ENCODE measurements at places on chromosomes 3 and 15.

DNA sequence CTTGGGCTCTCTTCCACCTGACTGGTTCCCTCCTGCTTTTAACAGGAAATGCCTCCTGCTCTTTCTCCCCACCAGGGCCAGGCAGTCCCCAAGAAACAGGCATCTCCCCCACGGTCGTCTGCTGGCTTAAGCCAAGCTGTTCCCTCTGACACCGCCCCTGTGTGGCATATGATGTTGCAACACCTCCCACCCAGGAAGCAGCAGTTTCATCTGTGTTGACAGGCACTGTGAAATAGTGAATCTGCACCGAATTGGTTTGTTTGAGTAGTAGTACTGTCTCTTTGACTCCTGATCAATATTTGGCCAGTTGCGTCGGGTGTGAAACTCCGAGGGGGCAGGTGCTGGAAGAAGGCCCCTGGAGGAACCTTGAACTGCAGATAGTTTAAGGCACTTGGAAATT lies 188.8 kb downstream of the FEZF2 start:
- no peak for DNase-seq

DNA sequence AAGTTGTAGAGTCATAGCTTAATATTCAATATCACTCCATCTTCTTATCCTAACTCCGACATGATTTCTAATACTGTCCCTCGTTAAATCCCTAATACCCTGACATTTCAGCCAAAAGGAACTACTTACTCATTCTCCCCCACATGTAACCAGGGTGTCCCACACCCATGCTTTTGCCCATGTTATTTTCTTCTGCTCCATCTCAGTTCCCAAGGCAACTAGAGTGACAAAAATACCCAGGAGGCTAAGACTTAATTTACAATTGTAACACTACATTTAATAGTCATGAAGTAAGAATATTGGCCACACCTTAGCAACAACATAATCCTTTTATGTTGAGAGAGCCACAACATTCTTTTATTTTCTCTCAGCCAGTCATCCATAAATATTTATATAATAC lies 248.5 kb upstream of the TGFBR2 start:
- DNase-seq: no peak

DNA sequence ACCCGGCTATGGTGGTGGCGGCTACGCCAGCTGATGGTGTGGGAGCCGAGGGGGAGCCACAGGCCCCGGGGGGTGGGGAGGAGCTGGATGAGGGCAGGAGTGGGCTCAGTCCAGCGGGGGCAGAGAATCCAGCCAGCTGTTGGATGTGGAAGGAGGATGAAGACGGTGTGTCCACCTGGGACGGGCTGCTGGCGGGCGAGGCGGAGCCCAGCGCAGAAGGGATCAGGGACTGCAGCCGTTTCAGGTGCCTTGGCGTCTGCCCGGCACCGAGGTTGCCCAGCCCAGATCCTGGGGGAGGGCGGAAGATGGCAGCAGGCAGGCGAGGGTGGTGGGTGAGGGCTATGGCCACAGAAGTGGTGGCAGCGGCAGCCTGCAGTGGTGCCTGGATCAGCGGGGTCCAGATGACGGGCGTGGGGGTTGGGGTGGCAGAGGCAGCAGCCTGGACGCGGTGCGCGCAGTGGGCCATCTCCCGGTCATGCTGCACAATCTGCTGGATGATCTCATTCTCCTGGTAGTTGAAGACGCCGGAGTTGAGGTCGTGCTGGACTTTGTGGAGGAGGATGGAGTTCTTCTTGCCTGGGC lies 45.3 kb downstream of the HCN4 start:
- DNase-seq: no peak

GRCh38 chr3:50961386-50961785 lies 286.7 kb downstream of the DOCK3 start:
- no peak for DNase-seq

- no peak for DNase-seq
These were observed 128.6 kb downstream of the MYLK start for GRCh38 chr3:123755501-123755900.

DNA sequence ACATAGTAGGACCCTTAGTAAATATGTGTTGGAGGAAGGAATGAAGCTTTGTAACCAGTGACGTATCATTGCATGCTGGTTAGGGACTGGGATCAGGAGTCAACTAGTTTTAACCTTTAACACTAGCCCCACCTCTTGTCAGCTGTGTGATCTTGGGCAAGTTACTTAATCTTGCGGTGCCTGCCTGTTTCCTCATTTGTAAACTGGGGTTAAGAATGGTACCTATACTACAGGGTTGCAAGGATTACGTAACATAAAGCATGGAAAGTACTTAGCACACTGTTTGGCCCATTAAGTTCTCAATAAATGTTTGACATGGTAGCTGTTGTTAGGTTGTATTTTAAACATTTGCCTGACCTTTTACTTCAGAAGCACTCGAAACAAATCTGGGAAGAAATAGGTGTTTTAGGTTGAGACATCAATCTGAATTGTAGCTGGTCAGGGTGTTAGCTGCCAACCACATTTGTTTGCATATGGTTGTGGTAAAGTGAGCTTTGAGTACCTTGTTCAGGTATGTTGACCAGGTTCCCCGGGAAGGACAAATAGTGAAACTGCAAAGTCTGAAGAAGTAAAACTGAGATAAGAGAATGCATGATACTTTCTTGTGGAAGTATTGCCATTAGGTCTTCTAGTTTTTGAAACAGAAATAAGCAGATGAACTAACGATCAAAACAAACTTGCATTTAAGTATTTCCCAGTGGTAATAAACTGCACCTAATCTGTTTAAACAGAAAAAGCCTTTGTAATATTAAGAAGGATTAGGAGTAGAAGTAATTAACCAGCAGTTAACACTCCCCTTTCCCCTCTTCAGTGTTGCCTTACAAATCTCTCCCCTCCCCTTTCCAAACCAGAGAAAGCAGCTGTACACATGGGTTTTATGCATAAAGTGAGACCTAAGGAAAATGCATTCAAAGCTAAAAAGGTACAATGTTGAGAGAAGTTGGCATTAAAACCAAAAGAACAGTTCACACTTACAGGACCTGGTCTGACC lies 25.8 kb upstream of the SCAANT1 start:
- no peak for DNase-seq

- DNase-seq: peak; percentile 8
These were observed 54.8 kb downstream of the MAGEF1 start for GRCh38 chr3:184656829-184657681.

GRCh38 chr3:185757176-185757575 lies 67.7 kb downstream of the IGF2BP2 start:
- no peak for DNase-seq

- DNase-seq: no peak
These were observed 45.8 kb upstream of the CCDC174 start for GRCh38 chr3:14605744-14606143.

DNA sequence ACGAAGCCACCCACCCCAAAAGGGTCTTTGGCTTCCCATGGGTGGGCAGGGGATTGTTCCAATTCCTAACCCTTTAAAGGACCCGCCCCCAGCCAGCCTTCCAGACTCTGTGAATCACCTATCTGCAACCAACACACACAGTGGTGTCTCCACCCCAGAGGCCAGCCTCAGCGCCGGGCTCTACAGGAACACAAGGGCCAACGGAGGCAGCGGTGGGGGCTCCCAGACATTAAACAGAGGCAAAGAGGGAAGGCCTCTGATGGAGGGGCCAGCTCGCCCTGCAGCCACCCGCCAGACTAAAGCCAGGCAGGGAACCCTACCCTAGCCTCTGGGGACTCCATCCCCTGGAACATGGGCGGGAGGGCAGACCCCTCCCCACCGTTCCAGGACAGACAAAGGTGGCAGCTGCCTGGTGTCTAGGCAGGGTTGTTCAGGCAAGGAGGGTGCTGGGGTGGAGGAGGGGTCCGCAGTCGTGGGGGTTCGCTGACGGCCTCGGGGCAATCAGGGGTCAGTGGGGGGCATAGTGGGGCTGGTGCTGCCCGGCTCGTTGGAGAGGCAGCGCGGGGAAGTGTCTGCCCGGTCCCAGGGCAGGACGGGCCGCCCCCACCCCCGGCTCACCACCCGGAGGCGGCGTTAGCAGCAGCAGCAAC lies 448 bp downstream of the SHISA5 start:
- no peak for DNase-seq

DNA sequence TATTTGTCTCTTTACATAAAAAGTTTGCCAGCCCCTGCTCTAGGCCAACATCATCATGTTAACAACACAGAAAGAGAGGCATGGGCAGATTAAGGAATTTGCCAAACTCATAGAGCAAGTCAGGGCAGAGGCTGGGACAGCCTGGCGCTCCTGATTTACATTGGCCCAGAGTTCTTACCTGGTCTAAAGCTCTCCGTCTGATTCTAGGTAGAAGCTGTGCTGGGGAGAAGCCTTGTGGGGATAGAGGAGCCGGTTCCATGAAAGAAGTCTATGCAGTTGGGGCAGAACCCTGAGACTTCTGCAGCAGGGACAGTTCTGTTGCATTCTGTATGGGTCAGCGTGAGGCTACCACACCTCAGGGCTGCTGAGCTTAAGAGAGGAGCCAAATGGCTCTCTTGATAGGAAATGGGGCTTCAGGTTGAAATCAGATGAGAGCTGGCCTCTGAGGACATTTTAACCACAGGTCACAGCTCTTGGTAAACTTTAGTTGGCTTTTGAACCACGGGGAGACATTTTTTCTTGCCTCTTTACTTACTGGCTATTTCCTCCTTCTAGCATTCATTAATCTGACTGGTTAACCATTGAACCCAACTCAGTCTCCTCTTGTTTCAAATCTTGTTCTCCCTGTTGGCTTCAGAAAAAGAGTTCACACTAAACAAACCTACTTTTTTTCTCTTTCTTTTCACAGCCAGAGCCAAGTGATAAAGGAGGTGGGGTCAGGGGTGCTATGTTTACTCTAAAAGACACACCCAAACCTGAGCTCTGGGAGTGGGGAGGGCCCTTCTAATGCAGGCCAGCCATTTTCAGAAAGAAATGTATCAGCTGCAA lies 250.7 kb downstream of the OPA1 start:
- DNase-seq: no peak

- DNase-seq: no peak
These were observed 50.8 kb upstream of the MRPS22 start for GRCh38 chr3:139292711-139293664.

DNA sequence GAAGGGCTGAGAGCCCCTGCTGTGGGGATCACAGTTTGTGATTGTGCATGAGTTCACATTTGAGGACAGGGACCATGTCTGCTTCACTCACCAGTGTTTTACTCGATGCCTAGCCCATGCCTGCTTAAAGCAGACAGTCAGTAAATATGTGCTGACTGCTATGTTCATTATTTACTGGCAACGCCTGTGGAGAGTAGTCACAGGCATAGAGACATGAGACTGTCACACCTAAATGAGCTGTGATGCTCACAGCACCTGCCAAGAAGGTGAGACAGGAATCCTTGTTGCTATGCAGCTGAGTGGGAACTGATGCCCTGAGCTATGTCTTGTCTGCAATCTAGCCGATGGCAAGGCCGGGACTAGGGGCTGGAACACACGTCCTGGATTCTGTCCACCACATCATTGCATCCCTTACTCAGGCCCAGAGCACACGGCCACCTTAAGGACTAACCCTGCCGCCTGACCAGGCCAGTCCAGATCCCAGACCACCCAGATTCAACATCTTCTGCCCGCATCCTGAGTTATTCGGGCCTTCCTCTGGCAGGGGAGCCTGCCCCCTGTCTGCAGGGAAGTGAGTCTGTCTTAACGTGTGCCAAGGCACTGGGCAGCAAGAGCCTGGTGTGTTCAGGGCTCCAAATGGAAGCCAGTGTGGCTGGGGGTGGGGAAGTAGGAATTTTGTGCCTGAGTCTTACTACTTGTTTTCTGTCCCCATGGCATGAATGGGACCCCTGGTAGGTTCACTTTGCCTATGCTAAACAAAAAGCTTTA lies 44.8 kb downstream of the FGD5 start:
- DNase-seq: no peak

GRCh38 chr3:127096256-127097071 lies 96.5 kb upstream of the PRR23E start:
- DNase-seq: no peak
